ENCODE measurements at places on chromosomes 12 and 14.

DNA sequence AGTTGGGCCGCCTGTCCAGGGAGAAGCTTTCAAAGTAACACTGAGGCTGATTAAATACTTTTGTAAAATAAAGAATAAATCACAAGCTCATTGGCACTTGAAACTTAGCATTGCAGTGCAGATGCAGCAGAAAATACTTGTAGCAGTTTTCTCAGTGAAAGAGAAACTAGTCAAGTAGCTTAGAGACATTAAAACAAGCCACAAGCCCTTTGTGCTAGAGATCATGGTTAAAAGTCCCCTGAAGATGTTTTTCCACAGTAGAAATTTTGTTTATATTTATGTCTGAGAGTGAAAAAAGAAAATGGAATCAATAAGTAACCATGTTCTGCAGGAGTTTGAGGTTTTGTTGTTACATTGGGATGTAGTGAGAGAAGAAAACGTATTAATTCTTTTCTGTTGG, 5.9 kb downstream of the PSEN1 start:
- no peak for DNase-seq

DNA sequence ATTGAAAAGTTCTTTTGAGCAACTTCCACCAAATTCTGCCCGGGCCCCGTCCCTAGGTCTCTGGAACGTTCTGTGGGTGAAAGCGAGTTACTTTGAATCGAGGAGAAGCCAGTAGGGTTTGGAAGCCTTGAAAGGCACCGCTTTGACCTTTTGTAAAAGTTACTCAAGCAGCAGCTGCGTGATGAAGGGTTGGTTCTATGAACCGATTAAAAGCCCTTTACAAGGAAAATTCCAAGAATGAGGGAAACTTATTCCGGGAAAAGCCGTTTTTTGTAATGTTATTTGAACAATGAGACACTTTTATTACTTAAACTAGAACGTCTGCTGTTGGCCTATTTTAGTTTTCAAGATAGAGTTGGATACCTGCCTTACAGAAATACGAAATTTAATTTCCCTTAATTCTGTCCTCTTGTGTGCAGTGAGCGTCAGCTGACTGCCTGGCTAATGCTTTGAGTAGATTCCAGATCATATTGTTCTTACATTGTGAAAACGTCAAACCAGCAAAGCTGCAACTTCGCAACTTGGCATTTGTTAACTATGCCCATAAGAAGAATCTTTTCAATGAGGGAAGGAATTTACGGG, 906 bp downstream of the LARP4 start:
- peak; percentile 77 for DNase-seq

GRCh38 chr14:75204116-75204515, 27.7 kb upstream of the TMED10 start:
- peak; percentile 33 for DNase-seq

GRCh38 chr12:65501093-65501621, 222.7 kb downstream of the MSRB3 start:
- no peak for DNase-seq

GRCh38 chr14:76541594-76542219, 165.8 kb downstream of the ESRRB start:
- no peak for DNase-seq

DNA sequence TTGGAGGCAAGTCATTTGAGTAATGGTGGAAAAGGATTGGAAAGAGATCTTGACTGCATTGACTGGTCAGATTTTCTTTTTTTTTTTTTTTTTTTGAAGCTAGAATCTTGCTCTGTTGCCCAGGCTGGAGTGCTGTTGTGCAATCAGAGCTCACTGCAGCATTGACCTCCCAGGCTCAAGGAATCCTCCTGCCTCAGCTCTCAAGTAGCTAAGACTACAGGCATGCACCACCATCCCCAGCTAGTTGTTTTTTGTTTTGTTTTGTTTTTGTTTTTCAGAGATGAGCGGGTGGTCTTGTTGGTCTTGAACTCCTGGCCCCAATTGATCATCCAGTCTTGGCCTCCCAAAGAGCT, 30.9 kb upstream of the FAM222A start:
- no peak for DNase-seq

GRCh38 chr14:89458713-89459420, 41.8 kb upstream of the FOXN3 start:
- DNase-seq, result no peak

DNA sequence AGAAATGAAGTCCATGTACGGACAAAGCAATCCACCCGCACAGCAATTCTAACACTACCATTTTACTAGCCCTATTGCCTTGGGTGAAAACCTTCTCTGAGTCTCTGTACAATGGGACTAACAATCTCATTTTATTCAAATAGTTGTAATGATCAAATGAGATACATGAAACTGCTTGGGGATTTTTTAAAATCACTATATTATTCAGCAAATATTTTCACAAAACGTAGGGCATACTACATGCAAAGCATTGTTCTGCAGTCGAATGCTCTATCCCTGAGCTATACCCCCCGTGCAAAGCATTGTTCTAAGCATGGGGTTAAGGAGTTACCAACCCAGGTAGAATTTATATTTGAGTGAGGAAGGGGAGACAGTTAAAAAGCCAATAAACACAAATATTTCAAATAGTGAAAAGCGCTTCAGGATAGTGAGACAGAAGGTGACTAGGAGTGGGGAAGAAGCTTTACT, 554 bp upstream of the ATF7 start:
- no peak for DNase-seq

GRCh38 chr12:16613199-16613598, 7.2 kb upstream of the LMO3 start:
- DNase-seq, result no peak

DNA sequence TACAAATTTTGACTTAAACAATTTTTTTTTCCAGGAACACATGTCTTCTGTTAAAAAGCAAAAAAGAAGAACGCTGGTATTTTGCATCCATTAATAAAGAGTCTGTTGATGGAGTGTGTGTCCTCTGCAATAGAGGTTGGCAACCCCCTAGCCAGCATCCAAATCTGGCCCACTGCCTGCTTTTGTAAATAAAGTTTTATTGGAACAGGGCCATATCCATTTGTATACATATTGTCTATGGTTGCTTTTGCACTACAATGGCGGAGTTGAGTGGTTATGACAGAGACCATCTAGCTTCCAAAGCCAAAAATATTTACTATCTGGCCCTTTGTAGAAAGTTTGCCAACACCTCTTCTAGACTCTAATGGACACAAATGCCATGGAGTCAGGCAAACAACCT, 49.6 kb downstream of the CCDC92 start:
- DNase-seq, result no peak

GRCh38 chr12:77025782-77026314, 39.5 kb downstream of the E2F7 start:
- DNase-seq, result no peak

GRCh38 chr12:56034586-56035332, 7.0 kb upstream of the RPS26 start:
- DNase-seq, result no peak

DNA sequence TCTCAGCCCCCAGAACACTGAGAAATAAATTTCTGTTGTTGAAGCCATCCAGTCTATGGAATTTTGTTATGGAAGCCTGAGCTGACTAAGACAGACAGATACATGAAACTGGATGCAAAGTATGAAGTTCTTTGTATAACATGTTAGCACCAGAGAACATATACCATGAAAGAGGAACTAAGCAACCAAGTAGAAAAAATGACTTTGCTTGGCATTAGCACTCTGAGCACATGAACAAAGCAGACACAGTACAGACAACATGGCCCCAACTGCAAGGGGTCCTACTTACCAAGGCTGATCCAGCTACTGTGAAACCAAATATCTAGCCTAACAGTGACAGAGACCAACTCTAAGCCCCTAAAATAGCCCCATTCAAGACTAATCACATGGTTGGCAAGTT, 13.8 kb downstream of the EXOC5 start:
- DNase-seq, result no peak

GRCh38 chr12:14018080-14018479, 36.7 kb upstream of the GRIN2B start:
- no peak for DNase-seq

GRCh38 chr14:23404331-23404900, 3.7 kb downstream of the MYH6 start:
- DNase-seq, result no peak

- no peak for DNase-seq
Measured at GRCh38 chr14:52700701-52701172, 5.4 kb upstream of the ERO1A start.

GRCh38 chr12:91406920-91407341, 224.3 kb upstream of the DCN start:
- DNase-seq, result peak; percentile 1

DNA sequence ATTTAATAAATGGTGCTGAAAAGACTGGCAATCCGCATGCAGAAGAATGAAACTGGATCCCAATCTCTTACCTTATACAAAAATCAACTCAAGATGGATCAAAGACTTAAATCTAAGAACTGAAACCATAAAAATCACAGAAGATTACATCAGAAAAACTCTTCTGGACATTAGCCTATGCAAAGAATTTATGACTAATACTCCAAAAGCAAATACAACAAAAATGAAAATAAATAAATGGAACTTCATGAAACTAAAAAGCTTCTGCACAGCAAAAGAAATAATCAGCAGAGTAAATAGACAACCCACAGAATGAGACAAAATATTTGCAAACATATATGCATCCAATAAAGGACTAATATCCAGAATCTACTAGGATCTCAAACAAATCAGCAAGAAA, 14.3 kb upstream of the CLEC1A start:
- peak; percentile 9 for DNase-seq

GRCh38 chr12:103848917-103849491, 8.0 kb upstream of the NT5DC3 start:
- no peak for DNase-seq

GRCh38 chr12:100797246-100797645, 2.7 kb downstream of the ANO4 start:
- no peak for DNase-seq

DNA sequence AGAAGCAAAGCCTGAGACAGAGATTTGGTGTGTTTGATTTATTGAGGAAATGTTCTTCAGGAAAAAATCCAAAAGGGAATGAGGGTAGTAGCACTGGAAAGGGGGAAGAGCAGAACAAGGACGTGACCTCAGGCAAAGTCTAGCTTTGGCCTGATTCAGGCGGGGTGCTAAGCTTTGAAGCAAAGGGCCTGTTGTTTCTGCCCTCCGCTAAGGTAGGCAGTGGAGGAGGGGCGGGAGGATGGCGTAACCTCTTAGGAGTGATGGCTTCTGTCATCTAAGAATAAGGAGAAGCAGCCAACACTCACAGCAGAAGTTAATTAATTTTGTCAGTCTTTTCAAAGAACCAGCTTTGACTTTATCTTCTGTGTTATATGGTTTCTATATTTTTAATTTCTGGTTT, 20.4 kb downstream of the ABHD12B start:
- no peak for DNase-seq

GRCh38 chr12:271161-271560, 8.5 kb upstream of the SLC6A13 start:
- DNase-seq, result no peak

DNA sequence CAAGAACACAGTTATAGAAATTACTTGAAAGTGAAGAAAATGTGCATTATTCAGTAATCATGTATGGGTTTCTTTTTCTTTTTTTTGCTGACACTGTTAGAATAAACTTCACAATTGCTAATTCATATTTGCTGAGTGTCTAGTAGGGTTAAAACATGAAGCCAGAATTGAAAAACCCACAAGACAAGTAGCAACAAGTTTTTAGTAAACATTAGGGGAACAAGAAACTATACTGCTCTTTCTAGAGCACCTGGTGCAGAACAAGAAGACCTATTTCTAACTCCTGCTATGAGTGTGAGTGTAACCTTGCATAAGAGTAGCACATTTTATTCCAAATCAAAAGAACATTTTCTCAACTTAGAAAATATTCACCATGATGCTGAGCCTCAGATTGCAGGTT, 83.2 kb downstream of the ITPR2 start:
- no peak for DNase-seq

GRCh38 chr12:76024942-76025600, 6.5 kb downstream of the PHLDA1 start:
- DNase-seq, result peak; percentile 82

DNA sequence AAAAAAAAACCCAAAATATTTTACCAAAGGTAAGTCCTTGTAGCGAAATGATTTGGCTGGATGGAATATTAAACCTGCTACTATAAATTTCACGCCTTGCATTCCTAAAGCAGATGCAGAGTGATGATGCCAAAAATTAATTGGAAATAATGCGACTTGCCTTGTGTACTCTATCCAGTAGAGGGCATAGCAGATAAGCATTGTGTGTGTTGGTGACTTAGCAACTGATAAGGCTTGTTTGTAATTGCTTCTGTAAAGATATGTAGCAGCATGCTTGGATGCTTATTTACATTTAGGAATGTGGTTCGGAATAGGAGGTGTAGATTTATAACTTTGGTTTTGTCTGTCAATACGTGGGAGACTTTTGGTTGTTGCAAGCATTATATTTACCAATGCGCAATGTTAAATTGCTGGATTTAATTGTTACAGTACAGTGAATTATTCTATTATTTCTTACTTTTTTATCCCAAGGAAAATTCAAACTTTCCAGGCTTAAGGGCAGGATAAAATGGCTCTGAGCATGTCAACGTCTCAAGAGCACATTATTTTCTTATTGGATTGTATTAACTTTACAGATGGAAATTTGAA, 80.5 kb downstream of the TMEM260 start:
- peak; percentile 51 for DNase-seq
